GM12864 (cell line): ENCODE measurements at places on chromosomes 6 and 20.

DNA sequence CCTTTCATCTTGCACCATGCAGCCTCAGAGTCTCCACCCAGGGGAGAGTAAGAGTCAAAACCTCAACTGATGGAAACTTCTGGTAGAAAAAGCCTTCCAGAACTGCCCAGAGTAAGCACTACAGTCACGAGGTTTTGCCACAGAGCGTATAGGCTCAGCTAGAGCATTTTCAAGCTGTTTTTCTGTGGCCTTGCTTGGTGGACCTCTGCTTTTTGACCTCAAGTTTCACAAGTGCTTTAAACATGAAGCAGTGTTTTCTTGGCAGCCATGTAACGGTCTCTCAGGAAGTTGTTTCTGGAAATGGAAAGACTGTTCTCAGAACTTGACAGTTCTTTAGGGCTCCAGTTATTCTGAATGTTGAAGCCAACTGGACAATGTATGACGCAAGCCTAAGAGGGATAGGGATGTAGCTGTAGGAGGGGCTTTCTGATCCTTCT is 146.5 kb downstream of the ZDHHC14 start:
- peak; percentile 22 for DNase-seq

DNA sequence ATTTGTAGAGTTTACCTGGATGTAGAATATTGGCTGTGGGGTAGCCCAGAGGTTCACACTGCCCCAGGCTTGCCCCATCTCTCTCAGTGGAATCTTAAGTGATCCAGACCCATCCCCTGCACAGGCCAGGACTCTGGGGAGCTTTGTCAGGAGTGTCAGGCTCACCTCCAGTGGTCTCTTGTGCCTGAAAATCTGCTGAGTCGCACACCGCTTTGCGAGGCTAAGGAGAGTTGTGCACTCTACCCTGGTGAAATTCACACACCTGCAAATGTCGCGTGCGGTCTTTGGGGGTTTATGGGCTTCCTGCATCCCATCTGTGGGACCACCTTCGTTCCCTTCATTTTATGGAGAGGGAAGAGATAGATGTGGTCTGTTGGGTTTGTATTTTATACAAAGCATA is 63.6 kb upstream of the KIF25 start:
- no peak for DNase-seq

DNA sequence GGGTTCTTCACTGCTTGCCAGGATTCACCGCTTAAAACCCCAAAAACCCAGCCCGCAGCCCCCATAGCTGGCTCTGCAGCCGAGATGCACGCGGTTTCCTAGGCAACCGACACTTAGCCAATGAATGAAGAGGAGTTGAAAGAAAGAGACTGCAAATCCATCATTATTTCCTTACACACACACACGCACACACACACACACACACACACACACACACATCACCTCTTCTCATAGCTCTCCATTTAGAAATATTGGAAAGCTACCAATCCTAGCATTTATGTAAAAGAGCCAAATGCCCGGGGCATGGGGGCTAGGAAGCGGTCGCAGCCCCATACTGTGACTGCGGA is 3.4 kb upstream of the TUBB2B start:
- DNase-seq: no peak

DNA sequence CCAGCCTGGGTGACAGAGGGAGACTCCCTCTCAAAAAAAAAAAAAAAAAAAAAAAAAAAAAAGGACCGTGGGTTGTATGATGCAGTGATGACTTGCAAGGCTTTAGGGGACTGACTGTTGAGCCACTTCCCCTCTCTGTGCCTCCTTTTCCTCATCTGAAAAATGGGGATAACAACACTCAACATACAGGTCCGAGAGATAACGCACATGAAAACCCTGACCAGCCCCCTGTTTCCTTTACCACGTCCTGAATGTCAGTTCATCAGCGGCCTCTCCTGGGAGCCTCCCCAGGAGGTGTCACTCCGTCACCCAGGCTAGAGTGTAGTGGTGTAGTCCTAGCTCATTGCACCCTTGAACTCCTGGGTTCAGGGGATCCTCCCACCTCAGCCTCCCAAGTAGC is 3.9 kb downstream of the SLA2 start:
- DNase-seq: no peak

- DNase-seq: no peak
These were observed 4.9 kb downstream of the TLDC2 start for GRCh38 chr20:36880741-36881250.

GRCh38 chr6:14353798-14354197 is 236.2 kb downstream of the CD83 start:
- no peak for DNase-seq

DNA sequence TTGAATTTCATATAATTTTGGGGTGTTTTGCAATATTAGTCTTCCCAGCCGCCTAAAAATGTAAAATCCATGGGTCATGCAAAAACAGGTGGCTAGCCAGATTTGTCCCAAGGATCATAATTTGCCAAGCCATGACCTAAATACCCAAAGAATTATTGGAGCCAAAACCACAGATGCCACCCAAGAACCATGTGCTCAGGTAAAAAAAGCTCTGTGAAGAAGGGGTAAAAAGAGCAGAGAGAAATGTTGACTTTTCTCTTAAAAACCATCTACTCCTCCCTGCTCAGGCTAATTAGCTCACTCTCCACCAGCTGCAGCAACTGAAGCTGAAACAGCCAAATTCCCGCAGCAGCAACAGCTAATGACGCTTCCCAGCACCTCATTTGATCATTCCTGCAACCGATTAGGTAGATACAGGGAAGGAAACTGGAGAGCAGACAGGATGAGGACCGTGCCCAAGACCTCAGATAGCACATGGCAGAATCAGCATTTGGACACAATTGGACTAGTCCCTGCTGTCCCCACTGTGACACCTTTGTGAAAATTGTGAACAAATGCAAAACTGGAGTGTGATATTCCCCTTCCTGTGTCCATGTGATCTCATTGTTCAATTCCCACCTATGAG is 107.9 kb upstream of the NXT1 start:
- DNase-seq: no peak

DNA sequence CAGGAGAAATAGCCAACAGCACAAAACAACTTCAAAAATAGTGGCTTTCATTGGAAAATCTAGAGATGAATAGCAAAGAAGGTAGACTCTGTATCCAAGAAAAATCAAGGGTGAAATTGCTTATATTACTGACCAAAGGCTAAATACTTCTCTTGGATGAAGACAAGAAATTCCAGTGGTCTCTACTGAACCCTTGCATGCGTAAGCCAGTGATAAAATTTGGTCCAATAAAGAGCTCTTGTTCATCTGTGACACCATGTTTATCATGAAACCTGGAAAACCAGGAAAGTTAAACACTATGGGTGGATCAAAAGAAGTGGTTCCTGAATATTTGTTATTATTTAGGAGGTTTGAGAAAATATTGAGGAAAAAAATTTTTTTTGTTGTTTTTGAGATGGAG is 25.6 kb upstream of the SASH1 start:
- no peak for DNase-seq

GRCh38 chr20:57927376-57927775 is 217.6 kb upstream of the PMEPA1 start:
- no peak for DNase-seq

- no peak for DNase-seq
These were observed 184.2 kb downstream of the KHDC1L start for GRCh38 chr6:73041051-73041450.

- DNase-seq: no peak
These were observed 55.1 kb downstream of the KIF16B start for GRCh38 chr20:16517946-16518783.

DNA sequence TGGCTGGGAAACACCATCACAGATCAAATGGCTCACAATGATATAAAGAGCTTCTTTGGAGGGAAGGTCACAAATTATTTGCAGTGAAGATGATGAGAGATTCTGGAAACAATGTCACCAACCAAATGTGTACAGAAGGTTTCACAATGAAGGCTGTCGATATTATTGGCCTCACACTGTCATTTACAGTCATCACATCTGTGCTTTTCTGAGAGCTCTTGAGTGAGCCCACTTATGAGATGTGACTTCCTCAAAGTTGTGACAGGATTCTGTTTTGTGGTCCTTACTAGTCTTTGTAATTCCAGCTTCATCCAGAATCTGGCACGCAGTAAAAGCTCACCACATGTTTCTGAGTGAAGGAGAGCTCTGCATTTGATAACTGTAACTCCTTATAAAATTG is 133.6 kb downstream of the LMBRD1 start:
- no peak for DNase-seq

DNA sequence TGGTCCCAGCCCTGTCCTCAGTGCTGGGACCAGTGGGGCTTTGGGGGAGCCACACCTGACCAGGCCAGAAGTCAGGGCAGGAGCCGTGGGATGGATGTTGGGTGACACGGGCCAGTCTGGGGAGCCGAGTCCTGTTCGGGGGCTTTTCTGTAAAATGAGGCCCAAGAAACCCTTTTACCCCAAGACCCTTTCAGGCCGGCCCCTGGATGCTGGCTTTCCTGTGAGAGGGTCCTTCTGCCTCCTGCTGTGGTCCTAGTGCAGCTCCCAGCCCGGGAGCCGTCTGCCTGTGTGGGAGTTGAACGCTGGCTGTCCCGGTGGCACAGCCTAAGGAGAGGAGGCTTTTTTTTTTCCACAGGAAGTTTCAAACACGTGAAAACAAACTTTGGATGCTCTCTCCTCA is 123.2 kb downstream of the TMEM242 start:
- no peak for DNase-seq

DNA sequence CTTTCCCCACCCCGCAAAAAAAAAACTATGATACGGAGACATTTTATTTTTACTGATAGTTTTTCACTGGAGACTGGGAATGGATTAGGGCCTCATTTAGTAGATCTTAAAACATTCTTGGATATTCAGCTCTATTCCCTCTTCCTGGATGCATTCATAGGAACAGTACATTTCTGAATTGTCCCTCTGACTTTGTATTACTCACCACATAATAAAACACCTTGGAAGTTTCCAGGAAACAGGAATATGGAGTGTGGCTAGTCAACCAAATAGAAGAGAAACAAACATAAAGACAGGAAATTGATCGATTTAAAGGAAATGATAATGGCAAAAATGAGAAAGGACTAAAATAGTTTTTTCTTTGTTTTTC is 147.7 kb downstream of the GPX5 start:
- DNase-seq: no peak

DNA sequence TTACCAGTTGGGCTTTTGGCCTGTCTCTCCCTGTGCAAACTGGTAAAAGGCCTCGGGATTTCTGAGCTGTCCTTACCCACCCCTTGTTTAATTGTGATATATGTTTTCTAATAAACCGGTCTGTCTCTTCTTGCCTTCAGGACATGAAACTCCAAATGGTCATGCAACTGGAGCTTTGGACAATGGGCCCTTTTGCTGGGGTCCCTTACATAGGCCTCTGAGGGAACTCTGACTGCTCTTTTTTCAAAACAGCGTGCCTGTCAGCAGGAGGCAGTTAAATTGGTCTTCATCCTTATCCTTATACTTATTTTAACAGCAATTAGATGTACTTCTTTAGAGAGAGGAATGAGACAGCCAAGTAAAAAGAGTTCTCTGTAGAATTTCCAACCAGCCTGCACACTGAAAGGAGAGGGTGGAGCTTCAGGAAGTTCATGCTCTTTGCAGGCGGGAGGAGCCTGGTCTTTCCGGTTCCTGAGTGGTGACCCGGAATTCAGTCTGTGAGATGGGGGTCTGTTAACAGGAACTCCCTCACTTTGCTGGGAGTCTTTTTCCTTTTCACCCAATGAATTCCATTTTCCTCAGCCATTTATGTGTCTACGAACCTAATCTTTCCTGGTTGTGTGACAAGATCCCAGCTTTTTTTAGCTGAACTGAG is 299.6 kb upstream of the GJE1 start:
- DNase-seq: no peak
